ENCODE measurements at places on chromosomes 11 and 22.

GRCh38 chr22:48902001-48902869, 925.4 kb downstream of the BRD1 start:
- no peak for DNase-seq

DNA sequence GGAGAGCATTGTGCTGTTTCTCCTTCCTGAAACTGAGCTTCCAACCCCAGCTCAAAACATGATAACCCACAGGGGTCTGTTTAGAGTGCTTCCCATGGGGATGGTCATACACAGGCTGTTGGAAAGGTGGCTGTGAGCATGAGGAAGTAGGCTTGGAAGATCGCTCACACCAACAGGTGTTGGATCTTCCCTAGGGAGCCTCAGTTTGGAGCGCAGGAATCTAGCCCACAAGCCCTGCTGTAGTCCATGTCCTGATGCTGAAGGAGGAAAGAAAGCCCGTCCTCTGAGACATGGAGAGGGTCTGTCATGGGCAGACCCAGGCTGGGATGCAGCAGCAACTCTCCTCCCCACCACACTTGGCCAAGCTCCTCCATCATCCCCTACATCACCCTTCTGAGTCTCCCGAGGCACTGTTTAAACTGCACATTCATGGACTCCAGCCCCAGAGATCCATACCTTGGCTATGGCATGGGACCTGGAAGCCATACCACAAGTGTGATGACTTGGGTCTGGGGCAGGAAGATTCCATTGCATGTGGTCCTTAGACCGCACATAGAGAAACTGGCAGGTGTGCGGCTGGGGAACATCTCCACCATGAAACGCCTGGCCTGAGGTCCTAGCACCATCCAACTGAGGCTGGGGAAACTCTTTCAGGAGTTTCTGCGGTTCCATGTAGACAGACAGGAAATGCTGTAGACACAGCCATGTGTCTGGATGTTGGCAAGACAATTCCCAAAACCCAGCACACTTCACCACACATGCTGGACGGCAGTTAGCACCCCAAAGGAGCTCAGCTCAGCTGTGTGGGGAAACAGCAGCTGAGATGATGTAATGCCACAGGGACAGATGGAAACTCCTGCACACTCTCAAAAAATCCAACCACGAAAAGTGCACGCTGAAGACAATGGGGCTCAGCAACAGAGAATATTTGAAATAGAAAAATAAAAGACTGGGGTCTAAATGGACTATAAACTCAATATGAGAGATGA, 27.6 kb upstream of the TTC12 start:
- peak; percentile 41 for DNase-seq

GRCh38 chr11:99937330-99937729, 749.8 kb upstream of the ARHGAP42 start:
- DNase-seq, result no peak

DNA sequence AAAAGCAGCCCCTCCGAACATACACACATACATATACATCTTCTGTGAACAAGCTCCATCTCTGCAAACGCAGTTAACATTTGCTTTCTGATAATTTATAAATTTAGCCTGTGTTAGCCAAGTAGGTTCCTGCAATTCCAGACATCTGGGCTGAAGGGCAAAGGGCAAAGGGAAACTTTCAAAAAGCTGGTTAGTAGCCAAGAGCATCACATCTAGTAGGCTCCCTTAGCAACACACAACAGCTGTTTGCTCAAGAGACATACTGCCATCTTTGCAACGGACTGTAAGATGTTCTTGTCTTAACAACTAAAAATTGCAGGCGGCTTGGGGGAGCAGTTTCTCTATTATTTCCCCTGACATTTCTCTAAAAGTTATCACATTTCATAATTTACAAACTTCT, 134.9 kb downstream of the RBFOX2 start:
- peak; percentile 59 for DNase-seq

DNA sequence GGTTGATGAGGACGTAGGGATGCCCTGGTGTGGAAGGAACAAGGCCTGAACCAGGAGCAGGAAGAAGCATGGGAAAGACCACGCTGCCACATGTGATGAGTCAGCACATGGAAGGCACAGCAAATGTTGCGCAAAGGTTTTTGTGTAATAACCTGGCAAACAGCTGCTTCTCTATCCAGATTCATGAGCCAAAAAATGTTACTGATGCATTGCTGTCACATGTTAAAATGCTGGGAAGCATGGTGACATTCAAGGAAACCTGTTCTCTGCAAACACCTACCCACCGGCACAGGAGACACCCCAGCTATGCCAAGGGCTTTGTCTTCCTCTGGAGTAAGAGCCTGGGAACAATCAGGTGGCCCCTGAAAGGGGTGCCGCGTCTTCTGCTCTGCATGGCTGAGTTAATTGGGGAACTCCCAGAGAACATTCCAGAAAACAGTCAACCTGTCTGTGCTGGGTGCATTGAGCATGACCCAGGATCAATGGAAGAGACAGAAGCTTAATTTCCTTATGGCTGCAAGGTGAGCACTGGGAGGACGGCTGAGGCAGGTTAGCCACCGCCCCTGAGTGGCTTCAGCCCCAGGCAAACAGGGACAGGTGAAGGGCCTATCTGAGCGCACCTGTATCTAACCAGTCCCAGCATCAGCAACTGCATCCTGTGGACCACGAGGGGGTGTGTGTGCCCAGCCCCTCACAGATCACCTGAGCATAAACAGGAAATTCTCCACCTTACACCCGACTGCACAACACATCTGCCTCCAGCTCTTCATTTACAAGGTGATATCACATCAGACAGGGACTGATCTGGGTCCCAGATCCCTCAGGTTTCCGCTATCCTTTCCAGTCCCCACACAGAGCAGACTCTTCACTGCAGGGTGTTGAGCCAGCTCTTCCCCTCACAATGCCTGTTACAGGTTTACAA, 108.4 kb downstream of the GGTLC2 start:
- DNase-seq, result no peak

GRCh38 chr11:19565639-19566038, 147.0 kb upstream of the NAV2 start:
- no peak for DNase-seq
